ENCODE measurements at places on chromosomes 16 and 17.

- peak; percentile 60 for DNase-seq
Observed at GRCh38 chr16:31105677-31106213, 2.4 kb upstream of the BCKDK start.

DNA sequence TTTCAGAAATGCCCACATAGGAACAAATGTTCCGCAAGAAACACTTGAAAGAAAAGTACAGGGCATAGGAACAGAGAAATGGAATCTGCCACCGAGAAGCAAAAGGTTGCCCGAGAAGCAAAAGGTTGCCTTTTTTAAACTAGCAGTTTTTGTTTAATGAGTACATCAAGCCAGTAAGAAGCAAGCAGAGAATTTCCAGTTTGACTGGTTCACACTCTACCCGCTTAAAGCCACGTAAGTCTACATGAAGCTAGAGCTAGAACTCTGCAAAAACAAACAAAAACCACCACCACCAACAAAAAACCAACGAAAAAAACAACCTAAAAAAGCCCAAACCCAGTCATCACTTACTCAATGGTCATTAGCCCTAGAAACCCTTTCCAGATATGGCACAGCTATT, 144.3 kb downstream of the MAP2K6 start:
- no peak for DNase-seq

DNA sequence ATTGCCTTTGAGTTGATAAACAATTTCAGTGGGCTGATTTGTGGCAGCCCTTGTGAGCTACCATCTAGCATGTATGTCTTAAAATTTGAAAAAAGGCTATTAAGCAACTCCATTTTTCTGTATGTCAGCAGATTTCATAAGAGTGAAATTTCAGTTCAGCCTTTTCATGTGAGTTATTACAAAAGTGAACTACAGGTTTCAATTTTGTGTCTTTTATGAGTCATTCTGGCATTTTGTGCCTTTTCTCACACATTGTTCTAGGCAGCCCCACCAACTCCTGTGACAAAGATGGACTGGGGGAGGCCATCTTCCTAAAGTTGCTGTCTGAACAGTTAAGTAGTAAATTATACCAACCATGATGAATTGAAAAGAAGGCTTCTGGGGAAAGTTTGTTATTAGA, 52.1 kb downstream of the USP10 start:
- DNase-seq = no peak

GRCh38 chr17:5138616-5139457, 23.0 kb downstream of the USP6 start:
- no peak for DNase-seq

- no peak for DNase-seq
Observed at GRCh38 chr16:79076047-79076767, 524.3 kb downstream of the MAF start.

DNA sequence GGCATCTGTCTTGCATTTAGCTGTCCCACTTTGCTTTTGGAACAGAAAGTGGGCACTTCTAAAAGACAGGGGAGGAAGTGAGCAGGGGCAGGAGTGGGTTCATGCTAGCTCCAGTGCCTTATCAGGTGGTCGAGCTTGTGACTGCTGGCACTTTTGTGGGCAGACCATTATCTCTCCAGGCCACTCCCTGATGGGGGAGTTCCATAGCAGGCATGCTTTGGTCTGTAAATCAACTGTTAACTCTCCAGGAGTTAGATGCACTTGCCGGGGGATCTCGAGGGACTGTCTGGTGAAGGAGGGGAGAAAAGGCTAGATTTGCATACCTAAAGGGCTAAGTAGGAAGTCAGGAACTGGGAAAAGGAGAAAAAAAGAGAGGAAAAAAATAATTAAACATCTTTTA, 9.3 kb upstream of the CARD14 start:
- DNase-seq = no peak

All from right kidney (tissue), 9 donors.